Inflammatory macrophage treated with lipopolysaccharide for 1 hour (primary cell): ENCODE measurements at places on chromosomes 16 and 17.

DNA sequence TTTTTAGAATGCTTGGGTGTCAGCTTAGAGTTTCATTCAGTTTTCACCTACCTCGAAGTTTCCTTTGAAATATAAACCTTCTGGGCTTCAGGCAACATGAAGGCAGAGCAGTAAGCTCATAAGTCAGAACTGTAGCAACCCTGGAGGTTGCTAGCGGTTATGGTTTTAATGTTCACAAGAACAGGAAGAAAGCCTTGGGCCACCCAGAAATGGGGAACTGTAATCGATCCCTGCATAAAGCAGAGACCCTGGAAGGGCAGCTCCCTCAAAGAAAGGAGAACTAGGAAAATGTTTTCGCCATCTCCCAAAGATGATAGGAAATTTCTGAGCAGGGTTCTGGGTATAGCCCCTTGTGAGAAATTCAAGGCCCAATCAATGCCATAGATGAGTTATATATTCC lies 47.8 kb upstream of the RASL10B start:
- DNase-seq, result peak; percentile 61

DNA sequence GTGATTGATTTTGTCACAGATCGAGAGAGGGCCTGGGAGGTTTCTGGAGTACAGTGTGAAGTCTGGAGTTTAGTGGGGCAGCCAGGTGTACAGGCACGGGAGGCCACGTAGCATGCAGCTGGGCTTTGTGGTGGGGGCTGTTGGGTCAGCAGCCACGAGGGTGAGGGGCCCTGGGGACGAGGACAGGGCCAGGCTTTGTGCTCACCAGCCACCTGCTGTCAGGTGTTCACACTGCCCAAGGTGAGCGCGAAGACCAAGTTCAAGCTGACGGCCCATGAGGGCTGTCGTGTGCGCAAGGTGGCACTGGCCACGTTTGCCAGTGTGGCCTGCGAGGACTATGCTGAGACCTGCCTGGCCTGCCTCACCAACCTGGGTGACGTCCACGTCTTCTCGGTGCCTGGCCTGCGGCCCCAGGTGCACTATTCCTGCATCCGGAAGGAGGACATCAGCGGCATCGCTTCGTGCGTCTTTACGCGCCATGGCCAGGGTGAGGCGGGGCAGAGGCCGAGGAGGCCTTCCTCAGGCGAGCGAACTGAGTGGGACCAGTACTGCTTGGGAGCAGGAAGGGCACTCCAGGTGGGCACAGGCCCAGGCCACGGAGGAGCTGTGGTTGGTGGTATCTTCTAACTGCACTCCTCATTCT lies 15.9 kb downstream of the LLGL1 start:
- no peak for DNase-seq

DNA sequence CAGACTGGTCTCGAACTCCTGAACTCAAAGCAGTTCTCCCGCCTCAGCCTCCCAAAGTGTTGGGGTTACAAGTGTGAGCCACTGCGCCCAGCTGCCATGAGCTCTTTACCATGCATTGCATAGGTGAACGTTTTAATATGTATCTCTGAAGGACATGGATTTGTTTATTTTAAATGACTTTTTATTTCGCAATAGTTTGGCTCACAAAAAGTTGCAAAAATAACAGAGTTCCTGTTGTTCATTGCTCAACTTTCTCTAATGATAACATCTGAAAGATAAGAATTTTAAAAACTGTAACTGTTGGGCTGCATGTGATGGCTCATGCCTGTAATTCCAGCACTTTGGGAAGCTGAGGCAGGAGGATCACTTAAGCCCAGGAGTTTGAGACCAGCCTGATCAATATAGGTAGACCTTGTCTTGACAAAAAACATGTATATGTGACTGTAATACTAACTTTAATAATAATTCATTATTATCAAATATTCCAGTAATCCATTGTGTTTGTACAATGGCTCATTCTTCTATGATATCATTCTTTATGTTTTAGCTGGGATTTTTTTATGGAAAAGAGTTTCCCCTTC lies 80.1 kb downstream of the ABCC1 start:
- DNase-seq, result peak; percentile 16

DNA sequence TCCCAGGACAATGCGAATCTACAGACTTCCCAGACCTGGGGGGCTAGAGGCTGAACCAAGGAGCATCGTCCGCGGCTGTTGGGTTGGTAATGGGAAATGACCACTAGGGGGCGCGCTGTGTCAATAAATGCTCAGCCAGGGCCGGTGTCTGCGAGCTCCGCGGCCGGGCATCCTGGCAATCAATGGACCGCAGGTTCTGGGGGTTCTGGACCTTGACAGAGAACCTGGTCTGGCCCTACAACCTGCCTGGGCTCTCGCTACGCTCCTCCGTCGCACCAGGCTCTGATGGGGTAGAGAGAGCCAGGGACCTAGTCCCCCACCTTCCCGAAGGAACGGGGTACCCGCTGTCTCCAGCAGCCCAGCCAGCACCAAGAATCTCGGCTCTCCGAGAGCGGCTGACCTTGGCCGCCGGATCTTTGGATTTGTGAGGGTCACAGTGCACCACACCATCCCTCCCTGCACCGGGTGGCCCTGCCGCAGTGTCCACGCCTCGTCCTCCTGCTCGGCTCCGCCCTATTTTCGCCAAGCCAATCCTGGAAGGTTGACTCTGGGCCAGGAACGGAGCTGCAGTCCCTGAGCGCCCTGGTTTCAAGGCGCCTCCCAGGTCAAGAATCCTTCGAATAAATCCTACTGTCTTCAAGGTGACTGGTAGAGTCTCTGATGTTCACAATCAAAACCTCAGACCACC lies 20.4 kb upstream of the BEAN1 start:
- DNase-seq, result peak; percentile 96

- DNase-seq, result no peak
Measured at GRCh38 chr17:36703860-36704266, 102.5 kb downstream of the MRM1 start.

DNA sequence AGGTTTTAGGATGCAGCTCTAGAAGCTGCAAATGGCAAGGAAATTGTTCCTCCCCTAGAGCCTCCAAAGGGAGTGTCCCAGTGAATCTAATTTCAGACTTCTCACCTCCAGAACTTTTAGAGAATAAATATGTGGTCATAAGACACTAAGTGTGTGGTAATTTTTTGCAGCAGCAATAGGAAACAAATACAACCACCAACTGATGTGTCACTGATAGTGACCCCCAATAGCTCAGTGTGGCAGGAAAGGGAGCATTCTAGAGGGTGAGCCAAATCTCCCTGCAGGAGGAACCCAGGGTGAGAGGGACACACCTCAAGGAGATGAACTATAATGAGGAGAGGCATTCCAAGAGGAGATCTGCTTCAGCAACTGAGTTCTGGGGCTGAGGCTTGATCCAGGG lies 4.1 kb downstream of the CCL4L2 start:
- DNase-seq, result no peak

DNA sequence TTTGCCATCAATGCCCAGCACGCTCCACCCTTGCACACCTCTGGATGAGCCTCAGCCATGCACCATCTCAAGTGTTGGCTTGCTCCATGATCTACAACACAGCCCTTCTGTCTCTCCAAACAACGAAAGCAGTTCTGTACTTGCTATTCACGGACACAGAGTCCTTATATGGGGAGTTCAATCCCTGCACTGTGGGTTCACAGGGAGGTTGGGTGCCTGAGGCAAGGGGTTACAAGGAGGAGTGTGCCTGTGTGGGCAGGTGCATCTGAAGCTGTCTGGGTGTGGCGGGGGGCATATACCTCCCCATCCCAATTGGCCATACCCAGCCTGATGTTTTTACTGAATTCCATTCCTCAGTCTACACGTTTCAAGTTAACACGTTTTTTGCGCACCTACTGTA lies 5.6 kb downstream of the RUNDC3A start:
- DNase-seq, result no peak

DNA sequence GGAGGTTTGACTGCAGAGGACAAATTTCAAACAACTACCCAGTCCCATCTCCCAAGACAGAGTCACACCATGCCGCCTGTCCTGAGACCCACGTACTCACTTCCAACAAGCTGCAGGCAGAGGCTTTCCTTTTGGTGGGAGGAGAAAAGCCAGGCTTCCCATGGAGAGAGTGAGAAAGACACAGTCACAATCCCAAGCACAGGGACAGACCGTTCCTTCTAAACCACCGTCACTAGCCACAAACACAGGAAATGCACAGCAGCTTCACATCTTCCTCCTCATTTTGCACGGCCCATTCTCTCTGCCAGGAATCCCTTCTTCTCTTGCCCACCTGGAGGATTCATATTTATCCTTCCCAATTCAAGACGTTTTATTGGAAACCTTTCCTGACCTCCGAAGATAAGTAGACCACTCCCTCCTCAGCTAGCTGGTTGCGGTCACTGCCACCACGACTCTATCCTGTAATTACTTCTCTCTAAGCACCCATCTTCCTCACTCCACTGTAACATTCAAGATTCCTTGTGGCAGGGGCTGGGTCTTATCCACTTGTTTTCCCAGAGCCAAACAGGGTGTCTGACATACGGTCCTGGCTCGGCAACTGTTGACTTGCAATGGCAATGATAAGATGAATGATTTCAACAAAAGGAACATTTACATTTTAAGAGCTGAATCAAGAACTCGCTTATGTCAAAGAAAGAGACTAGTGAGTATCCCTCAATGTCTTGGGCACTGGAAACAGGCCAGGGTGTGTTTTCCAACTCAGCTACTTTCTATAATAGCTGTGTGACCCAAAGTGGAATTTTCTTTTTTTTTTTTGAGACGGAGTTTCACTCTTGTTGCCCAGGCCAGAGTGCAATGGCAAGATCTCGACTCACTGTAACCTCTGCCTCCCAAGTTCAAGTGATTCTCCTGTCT lies 87.6 kb downstream of the XYLT1 start:
- no peak for DNase-seq

- DNase-seq, result no peak
Measured at GRCh38 chr16:24671455-24671954, 57.9 kb upstream of the TNRC6A start.

DNA sequence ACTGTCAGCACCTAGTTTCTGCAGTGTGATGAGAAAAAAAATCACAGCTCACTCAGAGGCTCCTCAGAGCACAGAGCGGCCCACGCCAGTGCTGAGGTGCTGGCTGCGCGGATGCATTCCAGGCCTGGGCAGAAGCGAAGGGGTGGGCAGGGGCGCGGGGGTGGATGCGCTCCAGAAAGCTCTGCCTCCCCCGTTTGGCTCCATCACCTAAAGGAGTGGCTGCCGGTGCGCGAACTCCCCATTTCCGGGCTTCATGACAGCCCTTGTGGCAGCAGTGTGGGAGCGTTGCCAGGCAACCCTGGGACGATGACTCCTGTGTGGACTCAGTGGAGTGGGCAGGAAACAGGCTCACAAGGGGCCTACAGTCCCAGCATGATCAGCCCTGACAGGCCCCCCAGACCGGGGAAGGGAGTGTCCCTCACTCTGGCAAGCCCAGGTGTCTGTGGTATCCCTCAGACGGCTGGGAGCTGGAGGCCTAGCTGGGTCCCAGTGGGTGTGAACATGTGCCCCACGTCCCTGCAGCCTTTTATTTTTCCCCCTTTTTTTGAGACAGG lies 32.8 kb upstream of the NUDT16L1 start:
- peak; percentile 68 for DNase-seq

- peak; percentile 69 for DNase-seq
Measured at GRCh38 chr17:75088465-75089417, 987 bp downstream of the SLC16A5 start.

- DNase-seq, result no peak
Measured at GRCh38 chr17:75390982-75391381, 14.5 kb downstream of the GRB2 start.

- DNase-seq, result no peak
Measured at GRCh38 chr16:68009157-68009735, 6.5 kb downstream of the DPEP2NB start.

DNA sequence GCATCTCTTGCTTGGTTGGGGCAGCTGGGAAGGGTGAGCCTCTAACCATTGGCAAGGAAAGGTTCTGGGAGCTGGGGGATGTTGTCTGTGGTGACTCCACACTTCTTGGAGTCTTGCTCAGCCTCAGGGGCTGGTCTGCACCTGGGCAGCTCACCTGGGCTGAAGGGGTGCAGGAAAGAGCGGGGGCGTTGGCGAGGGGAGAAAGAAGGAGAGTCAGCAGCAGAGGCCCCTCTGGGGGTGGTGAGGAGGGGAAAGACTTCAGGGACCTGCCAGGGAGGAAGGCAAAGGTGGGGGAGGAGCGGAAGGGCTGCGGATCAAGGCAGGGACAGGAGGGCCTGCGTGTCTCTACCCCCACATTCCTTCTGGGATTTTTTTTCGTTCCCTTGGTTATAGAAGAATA lies 47.7 kb downstream of the CCDC42 start:
- DNase-seq, result no peak

DNA sequence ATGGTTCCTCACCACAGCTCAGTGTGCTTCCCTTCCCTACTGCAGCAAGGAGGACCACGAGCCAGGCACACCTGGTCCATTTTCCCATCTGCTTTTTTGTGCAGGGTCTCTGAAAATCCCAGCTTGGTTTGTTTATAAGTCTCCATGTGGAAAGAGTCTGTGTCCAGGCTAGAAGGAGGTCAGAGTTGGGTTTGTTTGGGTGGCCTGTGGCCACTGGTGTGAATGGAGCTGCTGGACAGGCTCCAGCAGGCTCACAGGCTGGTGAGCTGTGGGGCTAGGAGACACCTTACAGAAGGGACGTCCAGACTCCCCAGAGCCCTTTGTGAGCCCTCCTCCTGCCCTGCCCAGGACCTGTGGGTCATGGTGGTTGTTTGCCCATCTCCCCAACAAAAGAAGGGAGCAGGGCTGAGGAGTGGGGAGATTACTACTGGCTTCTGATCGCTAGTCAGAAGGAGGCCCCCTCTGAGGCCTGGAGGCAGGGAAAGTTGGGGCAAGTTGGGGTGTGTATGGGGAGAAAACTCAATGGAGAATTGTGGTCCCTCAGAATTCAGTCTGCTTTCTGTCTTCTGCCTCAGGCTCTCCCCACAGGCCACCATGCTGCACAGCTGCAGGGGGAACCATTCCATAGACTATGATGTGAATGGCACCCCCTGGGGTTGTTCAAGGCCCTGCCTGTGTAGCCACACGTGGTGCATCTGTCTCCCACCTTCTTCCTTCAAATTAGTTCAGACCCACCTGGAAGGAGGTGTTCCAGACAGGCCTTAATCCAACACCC lies 4.1 kb downstream of the RARA start:
- no peak for DNase-seq

- no peak for DNase-seq
Measured at GRCh38 chr16:51041546-51041945, 109.5 kb downstream of the SALL1 start.

DNA sequence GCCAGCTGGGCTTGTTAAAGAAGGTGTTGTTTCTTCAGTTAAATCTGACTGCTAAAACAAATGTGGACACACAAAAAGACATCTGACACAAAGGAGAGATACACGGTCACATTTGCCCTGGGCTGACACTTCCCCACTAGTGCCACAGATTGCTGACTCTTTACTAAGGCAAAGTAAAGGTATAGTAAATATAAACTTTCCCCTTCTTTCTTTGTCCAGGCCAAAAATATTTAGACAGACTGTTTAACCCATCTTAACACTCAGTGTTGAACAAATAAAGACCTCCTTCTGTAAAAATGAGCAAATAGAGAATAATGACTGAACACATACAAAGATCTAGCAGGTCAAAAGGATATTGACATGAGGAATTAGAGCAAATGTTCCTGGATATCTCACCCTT lies 58.4 kb downstream of the SCNN1G start:
- no peak for DNase-seq

- no peak for DNase-seq
Measured at GRCh38 chr17:83078378-83079351, 744 bp upstream of the METRNL start.

- DNase-seq, result no peak
Measured at GRCh38 chr16:73206151-73206707, 158.3 kb upstream of the ZFHX3 start.

GRCh38 chr17:66625311-66625767 lies 209.6 kb upstream of the CACNG5 start:
- DNase-seq, result no peak

- DNase-seq, result no peak
Measured at GRCh38 chr17:16940116-16940881, 31.6 kb downstream of the TNFRSF13B start.

GRCh38 chr17:68294617-68295016 lies 3.3 kb downstream of the ARSG start:
- no peak for DNase-seq
